MV-4-11 (cell line): ENCODE measurements at places on chromosomes 1 and 21.

GRCh38 chr1:223844787-223845036 lies 1.0 kb downstream of the TP53BP2 start:
- no peak for DNase-seq

GRCh38 chr21:38173276-38174035 lies 83.3 kb upstream of the KCNJ15 start:
- DNase-seq, result no peak

GRCh38 chr1:228297822-228298221 lies 90.0 kb downstream of the OBSCN start:
- DNase-seq, result no peak

DNA sequence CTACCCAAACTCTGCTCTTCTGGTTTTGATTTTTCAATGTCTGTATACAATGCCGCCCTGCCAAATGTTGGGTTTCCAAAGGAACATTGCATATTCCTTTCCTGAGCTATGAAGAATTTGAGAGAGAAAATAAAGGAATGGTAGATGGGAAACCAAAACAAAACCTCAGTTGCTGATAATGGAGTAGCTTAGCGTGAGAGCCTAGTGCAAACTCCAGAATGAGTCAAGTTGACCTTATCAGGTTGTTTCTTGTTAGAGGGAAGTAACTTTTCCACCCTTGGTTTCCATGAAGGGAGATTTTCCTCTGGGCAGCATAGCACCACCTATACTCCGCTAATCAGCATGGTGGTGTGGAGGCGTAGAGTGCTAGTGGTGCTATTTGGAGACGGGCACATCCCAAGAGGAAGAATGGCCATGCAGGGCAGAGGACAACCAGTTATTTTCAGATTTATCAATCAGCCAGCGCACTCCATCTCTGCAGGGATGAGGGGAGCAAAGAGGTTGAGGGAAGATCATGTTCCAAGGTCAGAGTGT lies 51.6 kb downstream of the BACH1 start:
- DNase-seq, result no peak

DNA sequence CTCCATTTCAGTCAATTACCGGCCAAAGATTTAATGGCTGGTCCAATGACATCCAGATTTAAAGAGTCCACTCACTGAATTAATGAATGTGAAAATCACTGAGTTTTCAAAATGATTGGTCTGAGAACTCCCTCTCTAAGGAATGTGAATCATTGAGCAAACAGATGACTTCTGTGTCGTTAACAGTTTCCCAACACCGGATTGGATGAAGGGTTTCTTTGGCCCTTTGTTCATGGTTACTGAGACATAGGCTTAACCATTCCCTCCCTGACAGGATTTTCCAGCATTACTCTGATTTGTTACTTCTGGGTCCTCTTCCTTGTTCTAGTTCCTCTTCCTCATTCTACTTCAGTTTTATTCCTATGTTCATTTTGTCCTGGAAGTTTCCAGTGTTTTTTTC lies 1.5 kb upstream of the CLDN17 start:
- no peak for DNase-seq

GRCh38 chr21:27190601-27191000 lies 223.7 kb upstream of the ADAMTS5 start:
- no peak for DNase-seq

DNA sequence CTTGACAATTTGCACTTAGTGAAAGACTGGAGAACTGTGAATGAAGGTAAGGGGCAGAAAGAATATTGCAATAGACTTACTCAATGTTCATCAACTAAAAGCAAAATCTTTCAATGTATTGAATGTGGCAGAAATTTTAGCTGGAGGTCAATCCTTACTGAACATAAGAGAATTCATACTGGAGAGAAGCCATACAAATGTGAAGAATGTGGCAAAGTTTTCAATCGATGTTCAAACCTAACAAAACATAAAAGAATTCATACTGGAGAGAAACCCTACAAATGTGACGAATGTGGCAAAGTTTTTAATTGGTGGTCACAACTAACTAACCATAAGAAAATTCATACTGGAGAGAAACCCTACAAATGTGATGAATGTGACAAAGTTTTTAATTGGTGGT lies 80.7 kb downstream of the JMJD4 start:
- no peak for DNase-seq

- DNase-seq, result peak; percentile 11
Observed at GRCh38 chr1:209850342-209850979, 22.7 kb downstream of the UTP25 start.

DNA sequence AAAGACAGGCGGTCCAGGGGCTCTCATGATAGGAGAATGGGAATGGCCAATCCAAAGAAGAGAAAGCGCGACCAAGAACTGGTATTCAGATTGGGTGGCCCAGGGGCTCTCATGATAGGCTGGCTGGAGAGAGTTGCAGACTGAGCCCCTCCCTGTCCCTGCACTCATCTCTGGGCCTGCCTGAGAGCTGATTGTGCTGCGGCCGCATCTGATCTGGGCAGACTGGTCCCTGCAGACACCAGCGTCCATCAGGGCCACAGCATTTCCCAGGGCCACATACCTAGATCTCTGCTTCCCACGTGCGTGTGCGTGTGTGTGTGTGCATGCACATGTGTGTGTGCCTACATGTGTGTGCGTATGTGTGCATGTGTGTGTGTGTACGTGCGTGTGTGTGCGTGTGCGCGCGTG lies 30.4 kb upstream of the MAN1C1 start:
- no peak for DNase-seq

- DNase-seq, result peak; percentile 66
Observed at GRCh38 chr21:34582506-34583150, 32.3 kb downstream of the RCAN1 start.

GRCh38 chr1:39917825-39918224 lies 16.1 kb upstream of the MYCL start:
- DNase-seq, result no peak

DNA sequence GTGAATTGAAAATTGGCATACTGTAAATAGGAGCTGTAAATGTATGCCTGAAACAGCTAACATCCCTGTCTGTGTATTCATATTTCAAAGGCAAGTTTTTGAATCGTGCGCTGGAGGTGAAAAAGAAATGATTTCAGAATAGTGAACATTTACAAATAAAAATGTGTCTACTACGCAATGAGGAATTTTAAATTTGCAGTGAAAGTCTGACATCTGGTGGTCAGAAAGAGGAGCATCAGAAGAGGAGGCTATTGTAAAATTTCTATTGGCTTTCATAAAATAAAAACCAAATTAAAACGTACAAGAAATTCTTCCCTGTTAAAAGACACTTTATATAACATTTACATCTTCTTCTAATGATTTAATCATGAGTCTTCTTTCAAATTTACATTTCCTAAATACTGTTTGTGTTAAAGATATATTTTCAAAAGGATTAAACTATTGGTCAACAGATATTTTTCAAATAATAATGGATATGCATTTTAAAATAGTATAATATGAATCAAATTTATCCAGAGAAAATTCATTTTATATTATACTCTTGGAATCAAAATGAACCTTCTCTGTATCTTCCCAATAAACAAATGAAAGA lies 113.7 kb upstream of the RRP15 start:
- DNase-seq, result peak; percentile 40

DNA sequence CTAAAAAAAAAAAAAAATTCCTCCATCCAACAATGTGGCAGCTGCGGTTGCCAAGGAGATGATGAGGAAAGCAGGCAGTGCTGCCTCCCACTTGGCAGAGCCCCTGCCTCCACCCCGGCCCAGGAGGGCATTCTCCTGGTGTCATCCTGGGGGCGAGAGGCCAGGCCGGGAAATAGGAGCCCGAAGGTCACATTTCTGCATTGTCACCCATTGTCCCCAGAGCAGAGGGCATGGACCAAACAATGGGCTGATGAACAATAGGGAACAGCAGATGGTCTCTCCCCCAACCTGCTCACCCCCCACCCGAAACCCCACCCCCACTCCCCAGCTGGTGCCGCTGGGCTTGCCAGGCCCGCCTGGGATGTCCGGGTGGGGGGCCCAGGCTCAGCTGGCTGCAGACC lies 37.3 kb downstream of the CAMK2N1 start:
- no peak for DNase-seq

DNA sequence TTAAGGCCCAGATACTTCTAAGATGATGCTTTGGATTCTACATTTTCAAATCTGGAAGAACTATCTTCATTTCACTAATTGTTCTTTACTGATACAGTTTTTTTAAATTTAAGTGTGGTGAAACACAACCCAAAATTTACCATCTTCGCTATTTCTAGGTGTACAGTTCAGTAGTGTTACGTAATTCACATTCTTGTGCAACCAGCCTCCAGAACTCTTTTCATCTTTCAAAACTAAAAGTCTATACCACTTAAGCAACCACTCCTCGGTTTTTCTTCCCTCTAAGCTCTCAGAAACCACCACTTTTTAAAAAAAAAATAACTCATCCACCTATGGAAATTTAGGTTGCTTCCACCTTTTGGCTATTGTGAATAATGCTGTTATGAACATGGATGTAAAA lies 220.7 kb downstream of the PDE4B start:
- peak; percentile 91 for DNase-seq

GRCh38 chr1:5989731-5990271 lies 2.4 kb downstream of the NPHP4 start:
- DNase-seq, result no peak

DNA sequence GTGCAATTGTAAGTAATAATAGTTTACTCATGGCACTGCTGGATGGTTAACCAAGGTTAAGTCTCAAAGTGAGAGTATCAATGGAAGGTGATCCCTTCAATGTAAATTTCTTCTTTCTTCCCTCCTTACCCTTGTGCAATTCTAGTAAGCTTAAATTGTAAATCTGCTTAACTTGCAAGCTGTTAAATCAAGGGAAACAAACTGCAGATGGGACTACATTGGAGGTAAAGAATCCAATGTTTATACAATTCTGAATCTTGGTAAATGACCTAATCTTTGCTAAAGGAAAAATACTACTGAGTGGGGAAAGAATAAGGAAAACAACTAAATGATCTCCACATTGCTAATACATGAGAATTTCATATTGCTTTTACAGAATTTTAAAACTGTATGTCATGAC lies 6.7 kb upstream of the CD55 start:
- no peak for DNase-seq

- no peak for DNase-seq
Observed at GRCh38 chr1:200496937-200497336, 87.1 kb upstream of the ZNF281 start.

DNA sequence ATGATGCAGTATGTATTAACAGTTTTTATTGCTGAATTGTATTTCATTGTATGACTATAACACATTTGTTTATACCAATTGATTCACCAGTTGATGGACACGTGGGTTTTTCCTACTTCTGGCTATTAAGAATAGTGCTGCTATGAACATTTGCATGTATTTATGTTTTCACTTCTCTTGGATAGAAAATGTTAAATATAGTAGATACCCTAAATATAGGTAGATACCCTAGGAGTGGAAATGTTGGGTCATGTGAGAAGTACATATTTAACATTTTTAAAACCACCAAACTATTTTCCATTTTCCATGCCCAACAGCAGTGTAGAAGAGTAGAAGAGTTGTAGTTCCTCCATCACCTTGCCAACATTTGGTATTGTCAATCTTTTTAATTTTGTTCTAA lies 7.8 kb downstream of the PHTF1 start:
- no peak for DNase-seq

DNA sequence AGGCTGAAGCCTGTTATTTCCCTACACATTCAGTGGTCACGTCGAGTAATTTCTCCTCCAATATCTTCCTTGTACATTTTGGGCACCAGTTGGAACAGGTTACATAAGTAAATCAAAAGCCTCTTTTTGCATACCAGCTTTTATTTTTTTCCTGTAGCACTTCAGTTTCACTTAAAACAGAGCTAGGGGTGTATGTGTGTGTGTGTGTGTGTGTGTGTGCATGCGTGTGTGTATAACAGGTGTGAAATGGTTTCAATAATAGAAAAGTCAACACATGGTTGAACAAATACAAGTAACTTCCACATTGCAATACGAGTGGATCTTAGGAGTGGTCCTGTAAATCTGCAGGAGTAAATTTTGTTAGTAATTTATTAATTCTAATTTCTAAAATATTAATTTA lies 3.0 kb upstream of the MAN1A2 start:
- no peak for DNase-seq

DNA sequence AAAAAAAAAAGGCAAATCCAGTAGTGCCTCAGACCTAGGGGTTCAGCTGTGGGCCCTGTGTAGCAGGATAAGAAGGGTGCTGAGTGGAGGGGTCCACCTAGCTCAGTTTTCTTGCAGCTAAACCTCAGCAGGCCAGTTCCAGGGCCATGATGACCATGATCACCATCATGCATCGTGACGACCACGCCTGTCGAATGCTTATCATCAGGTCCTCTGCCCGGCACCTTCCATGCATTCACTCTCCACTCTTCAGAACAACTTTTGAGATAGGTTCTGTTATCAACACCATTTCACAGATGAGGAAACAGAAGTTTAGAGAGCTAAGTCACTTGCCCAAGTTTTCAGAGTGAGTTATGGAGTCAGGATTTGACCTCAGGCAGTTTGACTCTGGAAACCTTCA lies 54.9 kb downstream of the ACBD3 start:
- no peak for DNase-seq

DNA sequence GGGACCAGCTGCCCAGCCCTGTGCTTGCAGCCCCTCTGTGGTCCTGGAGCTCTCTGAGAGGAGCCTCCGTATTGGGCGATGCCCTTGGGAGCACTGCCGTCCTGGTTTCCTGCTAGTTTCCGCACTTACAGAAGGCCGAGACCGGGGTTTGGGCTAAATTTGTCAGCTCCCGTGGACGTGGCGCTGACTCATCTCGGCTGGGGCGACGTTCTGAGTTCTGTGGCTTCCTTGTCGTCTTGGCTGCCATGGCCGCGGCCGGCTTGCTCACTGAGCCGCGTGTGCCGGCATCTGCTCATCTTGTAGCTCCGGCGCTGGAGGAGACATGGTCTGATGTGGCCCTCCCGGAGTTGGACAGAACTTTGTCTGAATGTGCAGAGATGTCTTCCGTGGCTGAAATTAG lies 64.9 kb downstream of the PCNT start:
- DNase-seq, result peak; percentile 80

GRCh38 chr1:226980122-226980560 lies 40.0 kb downstream of the COQ8A start:
- no peak for DNase-seq

DNA sequence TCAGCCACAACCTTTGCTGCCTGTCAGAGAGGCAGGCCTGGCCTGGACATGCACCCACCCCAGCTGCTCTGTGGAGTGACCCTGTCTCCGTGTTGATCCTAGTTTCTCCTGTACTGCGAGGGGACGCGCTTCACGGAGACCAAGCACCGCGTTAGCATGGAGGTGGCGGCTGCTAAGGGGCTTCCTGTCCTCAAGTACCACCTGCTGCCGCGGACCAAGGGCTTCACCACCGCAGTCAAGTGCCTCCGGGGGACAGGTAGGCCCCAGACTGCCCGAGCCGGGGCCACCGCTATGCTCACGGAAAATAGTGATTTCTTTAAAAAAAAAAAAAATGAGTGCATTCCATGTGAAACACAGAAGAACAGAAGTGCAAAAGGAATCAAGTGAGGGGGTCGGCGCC lies 41.6 kb upstream of the TRAPPC10 start:
- no peak for DNase-seq

- DNase-seq, result no peak
Observed at GRCh38 chr1:204853436-204853835, 17.2 kb upstream of the NFASC start.

GRCh38 chr21:14947613-14948160 lies 117.1 kb downstream of the NRIP1 start:
- no peak for DNase-seq
